SK-MEL-5 (cell line): ENCODE measurements at places on chromosomes 11 and 22. TPM values are rescaled to one million over a fixed set of nuclear protein-coding genes. Genes with fewer than 3 reads are reported as not detected.

- no peak for DNase-seq
Observed at GRCh38 chr11:123815122-123815521, 9.0 kb upstream of the OR6M1 start.

DNA sequence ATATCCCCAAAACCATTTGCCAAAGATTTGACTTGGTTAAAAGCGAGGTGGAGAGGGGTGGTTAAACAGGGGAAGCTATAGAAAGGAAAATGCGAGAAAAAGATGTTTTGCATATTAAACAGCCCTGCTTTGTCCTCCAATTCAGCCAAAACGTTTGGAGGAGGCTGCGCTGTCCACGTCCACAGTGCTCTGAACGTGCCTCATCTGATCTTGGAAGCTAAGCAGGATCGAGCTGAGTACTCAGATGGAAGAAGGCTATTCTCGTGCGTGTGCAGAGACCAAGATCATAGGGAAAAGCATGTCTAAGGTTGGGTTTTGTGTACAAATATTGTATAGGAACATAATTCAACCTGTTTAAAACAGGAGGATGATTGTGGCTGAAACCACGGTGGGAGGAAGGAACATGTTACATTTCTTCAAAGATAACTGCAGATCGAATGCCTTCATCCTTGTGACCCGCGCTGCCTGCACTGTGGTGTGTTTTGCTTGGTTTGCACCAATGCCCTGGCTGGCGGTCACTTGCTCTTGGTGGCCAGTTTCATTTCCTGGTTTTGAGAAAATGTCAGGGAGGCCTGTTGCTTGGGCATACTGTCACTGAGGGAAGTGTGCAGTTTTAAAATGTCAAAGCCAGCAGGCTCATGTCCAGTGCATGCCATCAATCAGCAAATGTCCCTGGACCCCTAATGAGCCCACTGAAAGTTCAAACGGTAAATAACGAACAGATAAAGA lies 40.4 kb downstream of the FLI1 start:
- no peak for DNase-seq

- DNase-seq = peak; percentile 76
Observed at GRCh38 chr22:50247748-50248147, 2.9 kb upstream of the TUBGCP6 start.

GRCh38 chr11:87769661-87770060 lies 405.6 kb downstream of the RAB38 start:
- DNase-seq = no peak

The USP2 gene
- total RNA-seq = 0.37 and 0.40 TPM in 2 replicates

GRCh38 chr11:3838504-3838903 lies 2.3 kb downstream of the RHOG start:
- DNase-seq = no peak
